ENCODE measurements at places on chromosomes 16 and 17.
A peak's percentile ranks its signal among the peaks of the same experiment; 100 is the strongest.

- DNase-seq: no peak
Measured at GRCh38 chr16:62863139-62863538, 826.9 kb upstream of the CDH8 start.

DNA sequence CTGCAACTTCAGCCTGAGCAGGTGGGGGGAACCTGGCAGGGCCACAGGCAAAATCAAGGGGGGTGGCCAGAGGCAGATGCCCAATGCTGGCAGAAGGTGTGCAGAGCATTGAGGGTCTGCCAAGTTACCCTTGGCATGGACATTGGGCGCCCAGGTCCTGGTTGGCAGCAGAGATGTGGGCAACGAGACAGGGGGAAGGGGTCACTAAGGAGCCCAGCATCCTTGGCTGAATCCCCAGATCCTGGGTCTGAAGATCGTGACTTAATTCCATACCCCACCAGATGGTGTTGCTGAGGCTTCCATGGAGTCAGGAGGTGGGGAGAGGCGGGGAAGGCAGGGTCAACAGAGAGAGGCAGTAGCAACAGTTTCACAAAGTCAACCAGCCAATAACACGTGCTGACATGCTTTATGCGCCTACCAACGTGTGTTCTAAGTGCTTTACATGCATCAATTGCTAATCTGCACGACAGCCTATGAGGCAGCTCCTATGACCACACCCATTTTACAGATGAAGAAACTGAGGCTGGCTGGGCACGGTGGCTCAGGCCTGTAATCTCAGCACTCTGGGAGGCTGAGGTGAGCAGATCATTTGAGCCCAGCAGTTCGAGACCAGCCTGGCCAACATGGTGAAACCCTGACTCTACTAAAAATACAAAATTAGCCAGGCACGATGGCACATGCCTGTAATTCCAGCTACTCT is 83.3 kb downstream of the GSG1L start:
- no peak for DNase-seq

DNA sequence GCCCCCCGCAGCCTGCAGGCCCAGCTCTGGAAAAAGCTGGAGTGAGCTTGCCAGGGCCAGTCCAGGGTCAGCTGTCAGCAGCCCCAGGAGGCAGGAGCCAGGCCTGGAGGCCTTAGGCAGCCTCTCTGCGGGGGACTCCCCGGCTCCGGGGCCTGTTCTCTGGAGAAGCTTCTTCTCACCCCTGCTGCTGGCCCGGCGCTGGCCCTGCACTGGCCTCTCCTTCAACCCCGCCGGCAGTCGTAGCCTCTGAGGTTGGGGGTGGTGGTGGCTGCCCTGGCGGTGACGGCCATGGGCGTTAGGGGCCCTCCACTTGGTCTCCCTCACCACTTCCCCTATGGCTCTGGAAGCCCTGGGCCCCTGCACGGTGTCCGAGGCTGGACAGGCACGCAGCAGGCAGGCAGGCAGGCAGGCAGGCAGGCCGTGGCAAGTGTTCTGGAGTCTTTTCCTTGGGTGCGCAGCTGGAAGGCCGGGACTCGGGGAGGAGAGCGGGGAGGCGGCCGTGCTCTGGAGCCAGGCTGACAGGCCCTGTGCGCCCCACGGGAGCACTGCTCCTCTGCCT is 2.1 kb downstream of the FOXF1 start:
- DNase-seq: peak; percentile 44

GRCh38 chr17:64126918-64127317 is 3.0 kb downstream of the ERN1 start:
- DNase-seq: no peak

DNA sequence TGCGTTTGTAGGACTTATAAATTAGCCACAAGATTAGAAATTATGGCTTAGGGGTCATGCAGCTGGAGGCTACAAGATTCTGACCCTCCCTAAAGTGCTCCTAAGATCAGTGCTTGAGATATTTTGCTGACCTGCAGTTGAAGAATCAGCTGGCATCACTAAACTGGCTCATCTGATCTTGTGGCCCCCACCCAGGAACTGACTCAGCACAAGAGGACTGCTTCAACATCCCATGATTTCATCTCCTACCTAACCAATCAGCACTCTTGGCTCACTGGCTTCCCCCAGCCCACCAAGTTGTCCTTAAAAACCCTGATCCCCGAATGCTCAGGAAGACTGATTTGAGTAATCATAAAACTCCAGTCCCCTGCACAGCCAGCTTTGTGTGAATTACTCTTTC is 86.4 kb upstream of the ERCC4 start:
- no peak for DNase-seq

- DNase-seq: no peak
Measured at GRCh38 chr16:3276679-3277078, 6.6 kb upstream of the ZNF263 start.

DNA sequence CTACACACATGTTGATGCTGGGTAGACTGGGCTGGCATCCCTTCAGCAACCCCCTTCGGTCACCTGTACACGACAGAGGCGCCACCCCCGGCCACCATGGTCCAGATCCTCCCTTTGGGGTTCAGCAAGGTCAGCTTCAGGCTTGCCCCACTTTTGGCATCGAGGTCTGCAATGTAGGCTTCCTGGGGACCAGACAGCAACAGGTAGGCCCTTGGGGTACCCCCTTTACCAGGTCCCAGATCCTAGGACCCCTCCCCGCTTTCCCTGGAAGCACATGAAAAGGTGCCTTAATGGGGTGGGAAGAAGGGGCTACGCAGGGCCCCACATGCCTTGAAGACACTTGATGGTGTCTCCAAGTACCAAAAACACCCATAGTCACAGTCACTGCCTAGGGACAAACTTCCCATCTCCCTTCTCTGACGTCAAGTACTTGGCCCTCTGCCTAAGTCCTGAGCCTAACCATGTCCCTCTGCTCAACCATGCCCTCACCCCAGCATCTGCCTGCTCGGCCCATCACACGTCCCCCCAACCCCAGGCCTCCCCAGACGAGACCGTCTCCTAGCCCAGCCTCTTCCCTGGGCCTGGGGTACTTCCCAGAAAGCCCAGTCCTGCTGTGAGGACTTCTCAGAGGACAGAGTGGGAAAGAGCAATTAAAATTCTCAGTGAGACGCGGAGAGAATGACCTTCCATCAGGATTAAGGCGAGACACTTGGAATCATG is 12.1 kb downstream of the ACLY start:
- no peak for DNase-seq

DNA sequence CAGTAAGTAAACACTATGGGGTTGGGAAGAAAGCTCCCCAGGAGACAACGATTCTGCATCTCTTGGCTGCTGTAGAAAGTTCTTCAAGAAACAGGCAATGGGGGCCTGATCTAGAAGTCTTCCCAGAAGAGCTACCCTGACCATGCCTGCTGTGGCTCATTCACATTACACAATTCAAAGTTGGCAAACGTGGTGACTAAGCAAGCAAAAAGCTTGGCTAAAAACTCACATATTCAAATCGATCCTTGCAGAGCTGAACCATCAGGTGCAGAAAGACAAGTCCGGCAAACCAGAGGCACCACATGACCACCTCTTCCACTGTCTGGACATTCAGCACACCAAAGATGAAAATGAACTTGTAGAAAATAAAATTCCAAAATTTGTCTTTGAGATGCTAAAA is 16.1 kb downstream of the AMFR start:
- no peak for DNase-seq

GRCh38 chr16:12798846-12799245 is 4.8 kb downstream of the CPPED1 start:
- DNase-seq: no peak

DNA sequence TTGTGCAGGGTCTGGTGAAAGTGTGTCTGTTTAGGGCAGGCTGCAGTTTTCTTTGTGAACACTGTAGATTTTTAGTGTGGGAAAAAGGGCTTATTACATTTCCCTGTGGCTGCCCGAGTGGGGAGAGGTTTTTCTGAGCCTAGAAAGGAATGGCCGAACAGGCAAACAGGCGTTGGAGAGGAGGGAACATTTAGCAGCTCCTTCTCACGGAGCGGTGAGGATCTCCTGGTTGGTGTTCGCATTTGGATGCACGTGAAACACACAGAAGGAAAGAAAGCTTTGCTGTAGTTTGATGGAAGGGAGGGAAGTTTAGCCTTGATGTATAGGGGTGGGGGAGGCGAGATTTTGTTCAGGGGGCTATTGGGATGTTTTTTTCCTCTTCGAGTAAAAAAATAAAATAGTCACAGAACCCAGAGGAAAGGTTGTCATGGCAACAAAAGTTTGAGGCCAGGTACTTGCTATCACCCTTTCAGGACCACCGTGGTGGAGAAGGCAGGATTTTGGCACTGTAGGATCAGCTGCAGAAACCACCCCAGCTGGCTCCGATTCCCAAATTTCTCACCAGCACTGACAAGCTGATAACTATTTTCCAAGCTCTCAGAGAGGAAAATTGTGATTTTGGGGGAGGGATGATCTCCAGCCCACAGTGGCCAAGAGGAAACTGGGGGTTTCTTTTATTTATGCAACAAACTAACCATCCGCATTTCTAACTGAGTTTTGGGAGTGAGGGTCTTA is 3.5 kb downstream of the GSG1L start:
- peak; percentile 70 for DNase-seq

GRCh38 chr16:87657621-87658192 is 55.4 kb downstream of the JPH3 start:
- no peak for DNase-seq

GRCh38 chr17:80584176-80584905 is 39.7 kb downstream of the RPTOR start:
- DNase-seq: peak; percentile 20

DNA sequence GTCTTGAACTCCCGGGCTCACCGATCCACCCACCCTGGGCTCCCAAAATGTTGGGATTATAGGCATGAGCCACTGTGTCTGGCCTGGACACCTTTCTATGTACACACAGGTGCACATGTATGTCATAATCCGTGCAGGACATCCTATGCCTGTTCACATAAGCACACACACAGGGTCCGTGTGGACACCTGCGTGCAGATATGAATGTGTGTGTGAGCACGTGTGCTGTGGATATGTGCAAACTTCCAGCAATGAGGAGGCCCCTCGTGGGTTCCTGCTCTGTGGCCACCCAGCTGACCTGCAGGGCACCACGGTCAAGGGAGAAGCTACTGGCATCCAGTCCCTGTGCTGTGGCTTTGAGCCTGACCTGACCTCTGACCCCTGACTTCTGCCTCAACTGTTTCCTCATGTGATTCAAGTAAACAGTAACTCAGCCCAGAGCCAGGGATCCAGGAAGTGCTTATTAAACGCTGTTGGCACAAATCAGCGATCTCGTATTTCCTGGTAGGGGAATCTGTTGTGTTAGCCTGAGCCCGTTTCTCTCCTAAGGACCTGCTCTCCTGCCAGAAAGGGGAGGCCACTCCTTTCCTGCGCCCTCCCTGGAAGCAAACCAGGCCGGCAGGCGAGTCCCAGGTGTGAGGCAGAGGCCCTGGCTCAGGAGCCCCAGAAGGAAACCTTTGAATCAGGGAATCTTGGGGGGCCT is 6.5 kb downstream of the CPNE7 start:
- no peak for DNase-seq

DNA sequence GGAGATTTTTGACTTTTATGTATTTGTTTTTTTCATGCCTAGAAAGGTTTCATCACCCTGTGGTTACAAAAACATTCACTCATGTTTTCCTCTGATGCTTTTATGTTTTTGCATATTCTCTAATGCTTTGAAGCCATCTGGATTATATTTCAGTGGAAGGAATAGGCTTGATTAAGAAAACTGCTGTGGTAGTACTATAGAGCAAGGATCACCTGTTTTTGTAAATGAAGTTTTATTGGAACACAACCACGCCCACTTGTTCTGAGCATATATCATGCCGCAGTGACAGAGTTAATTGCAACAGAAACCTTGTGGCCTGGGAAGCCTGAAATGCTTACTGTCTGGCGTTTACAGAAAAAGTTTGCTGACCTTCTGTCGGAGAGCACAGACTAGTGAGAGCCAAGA is 11.5 kb downstream of the COX10 start:
- no peak for DNase-seq

DNA sequence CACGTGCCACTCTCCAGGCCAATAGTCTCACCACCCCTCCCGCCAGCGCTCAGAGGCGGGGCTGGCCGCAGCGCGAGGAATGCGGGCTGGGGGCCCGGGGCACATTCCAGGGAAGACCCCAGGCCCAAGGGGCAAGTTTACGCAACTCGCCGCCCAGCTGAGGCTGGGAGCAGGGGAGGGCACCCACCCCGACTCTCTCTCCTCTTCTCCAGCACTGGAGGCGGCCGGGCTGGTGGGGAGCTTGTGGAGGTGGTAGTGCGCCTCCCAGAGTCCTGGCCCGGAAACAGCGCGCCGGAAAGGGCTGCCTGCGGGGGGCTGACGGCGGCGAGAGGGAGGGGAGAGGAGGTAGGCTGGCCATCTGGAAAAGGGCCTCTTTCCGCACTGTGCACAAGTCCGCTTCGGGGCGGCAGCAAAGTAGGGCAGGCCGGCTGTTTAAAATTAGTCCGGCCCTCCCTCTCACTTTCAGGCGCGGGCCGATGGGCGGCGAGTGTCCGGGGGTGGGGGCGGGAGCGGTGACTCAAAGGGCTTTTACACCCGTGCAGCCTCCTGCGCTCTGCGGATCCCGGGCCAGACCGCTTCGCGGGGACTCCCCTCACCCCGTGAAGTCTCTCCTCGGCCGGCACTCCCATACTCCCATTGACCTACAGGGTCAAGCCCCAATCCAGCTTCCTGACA is 1.1 kb downstream of the FHOD1 start:
- DNase-seq: peak; percentile 95

GRCh38 chr16:54932737-54933254 is 2.1 kb downstream of the IRX5 start:
- no peak for DNase-seq

GRCh38 chr17:18037486-18037885 is 1.5 kb downstream of the ATPAF2 start:
- no peak for DNase-seq

DNA sequence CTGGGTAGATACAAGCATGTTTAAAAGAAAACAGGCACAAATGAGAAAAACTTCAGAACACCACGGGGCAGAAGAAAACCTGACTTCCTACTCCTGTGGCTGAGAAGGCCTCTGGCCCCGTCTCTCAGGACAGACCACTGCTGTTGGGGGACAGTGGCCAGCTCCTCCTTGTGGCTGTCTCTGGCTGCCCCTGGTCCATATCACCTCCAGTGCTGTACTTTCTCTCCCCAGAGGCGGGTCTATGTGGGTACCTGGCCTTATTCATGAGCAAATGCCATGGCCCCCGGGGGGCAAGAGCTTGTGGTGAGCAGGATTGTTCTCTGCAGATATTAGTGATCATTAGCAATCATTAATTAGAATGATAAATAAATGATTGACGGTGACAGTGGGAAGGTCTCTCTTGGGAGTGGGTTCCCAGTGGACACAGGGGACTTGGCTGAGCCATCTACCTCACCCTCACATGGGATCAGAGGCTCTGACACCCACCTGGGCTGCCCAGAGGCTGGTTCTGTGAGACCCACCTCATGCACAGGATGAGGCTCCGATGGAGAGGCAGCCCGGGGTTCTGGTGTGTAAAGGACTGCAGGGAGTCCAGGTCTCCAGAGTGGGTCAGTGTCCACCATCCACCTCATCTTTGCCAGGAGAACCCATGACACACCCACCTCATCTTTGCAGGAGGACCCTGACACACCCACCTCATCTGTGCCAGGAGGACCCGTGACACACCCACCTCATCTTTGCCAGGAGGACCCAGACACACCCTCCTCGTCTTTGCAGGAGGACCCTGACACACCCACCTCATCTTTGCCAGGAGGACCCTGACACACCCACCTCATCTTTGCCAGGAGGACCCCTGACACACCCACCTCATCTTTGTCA is 30.6 kb upstream of the CBFA2T3 start:
- DNase-seq: no peak
